ENCODE measurements at places on chromosomes 12 and 14.
A peak's percentile ranks its signal among the peaks of the same experiment; 100 is the strongest.

GRCh38 chr14:61930101-61930857 lies 168.1 kb downstream of the SNAPC1 start:
- H3K27ac ChIP-seq: no peak overlapping the region
- peaks cover 32% of the 10 kb centered on the region for H3K27me3 ChIP-seq
- no peak overlapping the region for H3K4me3 ChIP-seq
- no peak for DNase-seq
- H3K36me3 ChIP-seq: no peaks in the 10 kb centered on the region
- peaks cover 11% of the 10 kb centered on the region for H3K4me1 ChIP-seq

- H3K27ac ChIP-seq: peak overlapping the region; percentile 80
- DNase-seq: peak; percentile 77
- H3K36me3 ChIP-seq: no peaks in the 10 kb centered on the region
- peaks cover 29% of the 10 kb centered on the region for H3K4me1 ChIP-seq
- H3K27me3 ChIP-seq: no peaks in the 10 kb centered on the region
Measured at GRCh38 chr12:49109641-49110463, 795 bp downstream of the LMBR1L start.

GRCh38 chr14:91830777-91831176 lies 36.6 kb downstream of the TC2N start:
- peaks cover 16% of the 10 kb centered on the region for H3K27me3 ChIP-seq
- H3K36me3 ChIP-seq: no peaks in the 10 kb centered on the region
- no peak for DNase-seq
- no peaks in the 10 kb centered on the region for H3K4me1 ChIP-seq
- H3K27ac ChIP-seq: no peak overlapping the region

DNA sequence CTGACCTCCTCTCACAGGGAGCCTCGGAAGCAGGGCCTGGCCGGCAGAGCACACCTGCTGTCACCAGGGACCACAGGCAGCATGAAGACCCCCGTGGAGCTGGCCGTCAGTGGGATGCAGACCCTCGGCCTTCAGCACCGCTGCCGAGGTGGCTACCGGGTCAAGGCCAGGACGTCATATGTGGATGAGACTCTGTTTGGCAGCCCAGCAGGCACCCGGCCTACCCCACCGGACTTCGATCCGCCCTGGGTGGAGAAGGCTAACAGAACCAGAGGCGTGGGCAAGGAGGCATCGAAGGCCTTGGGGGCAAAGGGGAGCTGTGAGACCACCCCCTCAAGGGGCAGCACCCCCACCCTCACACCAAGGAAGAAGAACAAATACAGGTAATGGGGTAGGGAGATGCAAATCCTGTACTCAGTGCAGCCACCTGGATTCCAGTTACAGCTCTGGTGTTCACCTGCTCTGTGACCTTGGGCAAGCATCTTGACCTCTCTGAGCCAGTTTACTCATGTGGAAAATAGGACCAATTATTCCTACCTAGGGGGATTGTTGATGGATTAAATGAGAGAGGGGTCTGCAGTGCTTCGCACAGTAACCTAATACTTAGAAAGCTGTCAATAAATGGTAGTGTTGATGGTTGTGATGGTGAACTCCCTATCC lies 1.3 kb downstream of the RITA1 start:
- H3K27me3 ChIP-seq: no peaks in the 10 kb centered on the region
- DNase-seq: no peak
- H3K4me1 ChIP-seq: peaks cover 11% of the 10 kb centered on the region
- H3K27ac ChIP-seq: no peak overlapping the region
- H3K36me3 ChIP-seq: peaks cover 20% of the 10 kb centered on the region

GRCh38 chr12:1562813-1563407 lies 31.5 kb downstream of the FBXL14 start:
- H3K4me3 ChIP-seq: peak overlapping the region; percentile 38
- H3K27me3 ChIP-seq: no peaks in the 10 kb centered on the region
- peak overlapping the region; percentile 73 for H3K27ac ChIP-seq

- peak overlapping the region; percentile 91 for H3K27ac ChIP-seq
- peak overlapping the region; percentile 98 for H3K4me3 ChIP-seq
- no peaks in the 10 kb centered on the region for H3K36me3 ChIP-seq
- peaks cover 11% of the 10 kb centered on the region for H3K4me1 ChIP-seq
- DNase-seq: no peak
Measured at GRCh38 chr12:12356467-12356895, 397 bp upstream of the BORCS5 start.

All from osteoblast (primary cell).